GM04503 (cell line): ENCODE measurements at places on chromosomes 2 and 18.

GRCh38 chr2:14803994-14804393, 171.5 kb downstream of the LRATD1 start:
- DNase-seq, result no peak

DNA sequence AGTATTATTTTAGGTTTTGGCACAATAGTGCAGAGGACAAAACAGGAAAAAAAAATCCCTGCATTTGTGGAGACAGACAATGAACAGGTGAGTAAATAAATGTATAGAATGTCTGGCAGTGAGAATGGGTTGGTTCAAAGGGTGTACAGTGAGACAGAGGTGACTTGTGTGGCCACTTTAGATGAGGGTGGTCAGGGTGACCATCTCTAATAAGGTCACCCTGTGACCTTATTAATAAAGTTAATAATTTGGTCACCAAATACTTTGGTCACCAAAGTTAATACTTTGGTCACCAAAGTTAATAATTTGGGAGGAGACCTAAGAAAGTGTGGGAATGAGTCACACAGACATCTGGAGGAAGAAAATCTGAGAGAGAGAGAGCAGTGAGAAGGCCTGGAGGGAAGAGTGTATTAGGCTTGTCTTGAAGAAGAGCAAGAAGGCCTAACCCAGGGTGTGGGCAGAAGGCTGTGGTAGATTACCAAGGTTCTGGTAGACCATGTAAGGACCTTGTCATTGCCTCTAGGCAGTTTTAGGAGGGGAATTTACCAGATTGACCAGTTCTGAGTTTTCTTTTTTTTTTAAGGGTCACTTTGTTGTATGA, 1368.4 kb upstream of the CELF4 start:
- no peak for DNase-seq

- no peak for DNase-seq
These were observed 568.1 kb upstream of the CRIM1 start for GRCh38 chr2:35787302-35788031.

DNA sequence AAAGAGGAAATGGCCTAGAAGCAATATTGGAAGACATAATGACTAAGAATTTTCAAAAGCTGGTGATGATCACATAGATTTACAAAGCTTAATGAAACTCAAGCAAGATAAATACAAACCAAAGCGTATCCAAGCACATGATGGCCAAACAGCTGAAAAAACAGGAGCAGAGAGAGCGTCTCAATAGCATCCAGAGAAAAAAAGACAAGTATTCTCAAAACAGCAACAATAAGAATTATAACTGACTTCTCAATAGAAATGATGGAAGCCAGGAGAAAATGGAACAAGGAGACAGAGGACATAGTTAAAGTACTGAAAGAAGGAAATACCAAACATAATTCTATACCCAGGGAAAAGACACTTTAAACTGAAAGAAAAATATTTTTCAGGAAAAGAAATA, 437.2 kb upstream of the TNP1 start:
- DNase-seq, result no peak

DNA sequence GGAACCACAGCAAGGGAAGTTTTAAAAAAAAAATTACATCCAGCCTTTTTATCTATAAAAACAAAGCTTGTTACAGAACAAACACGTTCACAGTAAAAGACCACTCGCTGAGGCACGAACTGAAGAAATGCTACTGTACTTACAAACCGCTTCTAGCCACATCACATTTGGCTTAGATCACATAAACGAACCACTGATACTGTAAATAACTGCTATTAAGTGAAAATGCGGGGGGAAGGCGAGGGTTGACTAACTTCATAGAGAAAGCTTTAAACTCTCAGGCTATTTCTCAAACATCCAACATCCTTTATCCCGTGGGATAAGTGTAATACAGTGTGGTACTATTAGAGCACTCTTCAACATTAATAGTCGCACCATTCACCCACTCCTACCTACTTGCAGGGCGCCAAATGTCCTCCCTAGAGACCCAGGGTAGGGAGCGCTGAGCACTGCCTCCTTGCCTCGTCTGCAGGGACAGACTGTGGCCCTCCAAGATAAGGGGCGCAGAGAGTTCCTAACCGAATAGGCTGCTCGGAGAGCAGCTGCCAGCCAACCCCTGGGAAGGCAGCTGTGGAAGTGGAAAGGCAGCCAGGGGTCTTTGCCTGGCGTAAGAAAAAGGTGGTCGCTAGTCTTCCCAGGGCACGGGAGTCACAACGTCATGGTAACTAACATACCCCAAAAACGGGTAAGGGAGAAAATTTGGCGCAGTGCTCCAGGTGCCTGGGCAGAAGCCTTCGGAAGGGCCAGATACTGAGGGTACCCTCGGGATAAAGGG, 854 bp downstream of the GPR155 start:
- DNase-seq, result no peak

- no peak for DNase-seq
These were observed 100.3 kb upstream of the TMEM200C start for GRCh38 chr18:5995626-5996025.

DNA sequence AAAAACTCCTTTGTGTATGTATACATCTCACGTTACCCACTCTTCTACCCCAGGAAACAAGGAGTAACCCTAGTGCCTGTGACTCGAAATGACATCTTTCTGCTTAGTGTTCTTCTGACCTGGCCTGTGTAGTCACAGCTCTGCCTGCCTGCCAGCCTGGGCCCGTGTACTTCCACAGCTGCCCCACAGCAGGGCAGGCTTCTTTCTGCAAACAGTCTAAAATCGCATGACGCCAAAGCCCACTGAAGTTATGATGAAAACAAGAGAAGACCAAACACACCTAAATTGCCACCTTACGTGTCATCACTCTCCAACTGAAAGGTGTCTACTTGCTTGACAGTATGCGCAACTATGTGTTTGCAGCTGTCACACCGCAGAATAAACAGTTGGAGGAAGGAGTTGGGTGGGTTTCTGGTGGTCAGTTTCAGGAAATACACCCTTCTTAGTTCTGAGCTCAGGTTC, 1.5 kb downstream of the GAREM1 start:
- no peak for DNase-seq

DNA sequence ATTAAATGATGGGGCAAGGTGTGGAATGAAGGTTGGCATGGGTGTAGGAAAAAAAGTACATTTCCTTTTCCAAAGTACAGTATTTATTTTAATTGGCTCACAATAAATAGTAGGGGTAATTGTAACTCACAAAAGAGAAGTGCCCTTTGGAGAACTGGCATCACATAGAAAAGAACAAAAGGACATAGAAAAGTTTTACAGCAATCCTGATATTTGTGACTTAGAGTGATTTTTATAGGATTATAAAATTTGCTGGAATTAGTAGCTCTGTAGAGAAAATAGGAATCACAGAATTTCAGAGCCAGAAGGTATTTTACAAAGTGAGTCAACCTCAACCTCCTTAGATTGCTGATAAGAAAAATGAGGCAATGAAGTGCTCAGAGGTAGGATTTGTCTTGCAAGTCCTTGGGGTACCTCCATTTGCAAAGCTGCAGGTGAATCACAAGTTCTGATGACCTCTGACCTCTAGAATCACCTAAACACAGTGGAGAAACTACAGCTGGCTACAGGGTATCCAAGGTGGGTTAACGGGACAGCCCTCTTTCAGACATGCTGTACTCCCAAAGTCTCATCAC, 133.6 kb downstream of the SOCS6 start:
- no peak for DNase-seq

- no peak for DNase-seq
These were observed 22.6 kb upstream of the DAPL1 start for GRCh38 chr2:158772306-158773078.

- DNase-seq, result no peak
These were observed 1354.8 kb upstream of the CDH2 start for GRCh38 chr18:29531746-29532145.

DNA sequence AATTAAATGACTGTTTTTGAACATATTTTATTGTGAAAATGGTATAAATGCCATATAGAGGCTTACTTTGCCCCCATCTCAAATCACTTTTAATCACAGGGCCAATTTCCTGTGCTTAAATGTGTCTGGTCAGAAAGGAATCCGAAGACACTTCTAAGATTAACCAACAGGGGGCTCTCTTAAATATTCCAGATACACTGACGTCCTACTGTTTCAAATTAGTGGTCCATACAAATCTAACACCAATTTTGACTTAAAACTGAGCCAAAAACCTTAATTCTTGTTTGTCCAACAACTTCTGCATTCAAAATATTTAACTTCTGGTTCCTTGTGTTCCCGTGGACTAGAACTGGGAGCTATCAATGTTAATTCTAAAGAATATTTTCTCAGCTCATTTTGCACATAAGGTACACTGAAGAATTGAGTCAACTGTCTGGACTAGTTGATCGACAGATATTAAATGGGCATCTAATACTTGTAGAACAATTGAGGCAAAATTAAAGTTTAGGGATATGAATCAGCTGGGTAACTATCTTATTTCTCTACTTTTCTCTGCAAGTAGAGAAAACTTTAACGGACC, 557.5 kb downstream of the ARHGAP15 start:
- DNase-seq, result no peak
